ENCODE measurements at places on chromosomes 7 and 10. TPM values are rescaled to one million over a fixed set of nuclear protein-coding genes. Genes with fewer than 3 reads are reported as not detected.

ATP6V1F gene
- total RNA-seq = 91.9 TPM

CAMK1D gene
- total RNA-seq = 11.2 TPM

- no peak for DNase-seq
Observed at GRCh38 chr10:25508112-25508815, 333.5 kb downstream of the GPR158 start.

DNA sequence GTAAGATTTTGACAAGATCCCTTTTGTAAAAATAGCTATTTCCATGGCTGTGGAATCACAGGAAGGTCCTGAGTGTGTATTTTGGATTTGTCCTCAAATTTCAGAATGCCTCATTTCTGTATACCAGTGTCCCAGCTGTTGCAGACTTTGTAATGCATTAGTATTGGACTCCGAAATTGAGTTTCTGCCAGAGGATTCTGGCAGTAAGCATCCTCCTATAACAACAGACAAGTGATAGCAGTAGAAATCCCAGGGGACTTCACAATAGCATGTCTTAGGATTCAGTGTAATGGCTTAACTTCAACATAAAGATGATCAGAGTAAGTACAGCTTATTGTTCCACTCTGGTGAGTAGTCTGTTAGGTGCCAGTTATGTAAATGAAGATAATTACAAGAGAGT, 104.6 kb downstream of the FOXP2 start:
- DNase-seq = no peak

- DNase-seq = no peak
Observed at GRCh38 chr7:117248829-117249228, 74.0 kb downstream of the WNT2 start.

GRCh38 chr7:93232673-93233018, 480 bp downstream of the VPS50 start:
- DNase-seq = no peak

DNA sequence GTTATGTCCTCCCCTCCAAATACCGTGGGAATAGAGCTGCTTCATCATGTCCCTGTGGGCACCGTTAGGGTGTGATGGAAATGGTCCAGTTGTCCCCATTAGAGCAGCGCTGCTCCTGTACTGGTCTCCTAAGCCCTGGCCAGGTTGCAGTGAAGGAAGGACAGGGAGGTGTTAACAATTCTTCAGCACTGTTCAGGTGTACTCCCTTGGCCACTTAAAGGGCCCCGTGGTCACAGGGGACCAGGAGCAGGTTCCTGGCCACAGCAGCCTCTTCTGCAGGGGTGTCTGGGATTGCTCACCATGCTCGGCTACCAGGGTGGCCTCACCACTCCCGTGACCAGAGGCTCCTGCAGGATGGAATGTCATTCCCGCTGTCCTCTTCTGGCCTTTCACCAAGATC, 65.8 kb downstream of the MINDY4 start:
- no peak for DNase-seq
